Stomach (tissue), 19 donors: ENCODE measurements at places on chromosomes 7 and 10. TPM values are rescaled to one million over a fixed set of nuclear protein-coding genes. Genes with fewer than 3 reads are reported as not detected.

- DNase-seq, result no peak
Observed at GRCh38 chr7:79185605-79186004, 267.9 kb downstream of the MAGI2 start.

DNA sequence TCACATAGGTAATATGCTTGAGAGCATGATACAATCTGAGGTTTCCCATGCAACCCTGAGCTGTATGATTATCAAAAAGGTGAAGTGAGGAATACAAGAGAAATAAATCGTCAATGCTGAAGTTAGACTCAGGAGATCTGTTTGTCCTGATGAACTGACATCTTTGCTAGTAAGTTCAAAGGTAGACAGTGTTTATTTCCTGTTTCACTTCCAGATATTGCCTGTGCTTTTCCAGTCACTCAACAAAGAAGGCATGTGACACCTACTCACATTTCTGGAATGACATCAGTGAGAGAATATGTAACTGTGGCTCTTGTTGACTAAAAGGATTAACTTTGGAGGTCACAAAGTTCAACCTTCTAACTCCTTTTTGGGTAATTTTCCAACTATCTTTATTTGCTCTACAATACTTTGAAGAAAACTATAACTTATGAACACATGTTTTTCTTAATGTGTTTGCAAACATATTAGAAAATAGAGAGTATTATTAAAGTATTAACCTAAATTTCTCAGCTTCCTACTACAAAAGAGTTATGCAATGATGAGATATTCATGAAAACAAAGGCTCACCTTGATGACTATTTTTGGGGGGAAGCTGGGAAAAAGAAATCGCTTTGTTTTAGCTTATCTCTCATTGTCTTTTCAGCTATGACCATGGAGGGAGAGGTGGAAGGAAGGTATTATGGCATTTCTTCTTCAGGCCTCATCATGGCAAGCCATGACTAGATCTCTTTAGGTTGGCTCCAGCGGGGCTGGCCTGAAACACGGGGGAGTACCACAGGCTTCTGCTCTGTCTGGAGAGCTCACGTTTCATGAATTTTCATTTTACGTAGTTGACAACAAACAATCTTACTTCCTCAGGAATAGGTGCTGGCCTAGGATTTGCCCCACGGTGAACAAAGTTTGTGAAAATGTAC is 214.7 kb upstream of the SLC26A5 start:
- DNase-seq, result peak; percentile 33

GRCh38 chr7:85829817-85830432 is 643.1 kb upstream of the SEMA3D start:
- no peak for DNase-seq

DNA sequence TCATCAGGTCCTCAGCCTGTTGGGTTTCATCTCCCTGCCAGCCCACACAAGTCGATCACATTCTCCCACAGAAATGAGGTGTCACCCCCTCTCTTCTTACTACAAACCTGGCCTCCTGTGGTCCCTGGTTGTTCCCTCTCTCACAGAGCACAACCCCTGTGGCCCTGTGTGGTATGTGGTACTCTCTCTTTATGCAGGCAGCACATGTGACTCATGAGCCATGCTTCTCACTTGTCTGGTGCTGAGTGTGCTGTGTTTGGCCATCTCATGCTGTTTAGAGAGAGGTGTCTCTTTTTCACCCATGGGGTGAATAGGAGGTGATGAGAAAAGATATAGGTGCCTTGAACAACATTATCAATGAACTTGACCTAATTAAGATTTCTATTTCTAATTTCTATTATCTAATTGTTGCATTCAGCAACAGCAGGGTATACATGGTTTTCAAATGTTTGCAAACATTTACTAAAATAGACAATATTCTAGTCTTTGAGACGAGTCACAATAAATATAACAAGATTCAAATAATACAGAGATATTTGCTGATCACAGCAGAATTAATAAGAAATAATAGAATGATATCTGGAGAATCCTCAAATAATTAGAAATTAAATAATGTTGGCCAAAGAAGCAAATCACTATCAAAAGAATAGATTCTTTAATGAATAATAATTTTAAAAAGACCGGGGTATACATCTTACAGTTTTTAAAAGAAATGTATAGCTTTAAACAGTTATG is 633.8 kb upstream of the IGFBP3 start:
- DNase-seq, result no peak

DNA sequence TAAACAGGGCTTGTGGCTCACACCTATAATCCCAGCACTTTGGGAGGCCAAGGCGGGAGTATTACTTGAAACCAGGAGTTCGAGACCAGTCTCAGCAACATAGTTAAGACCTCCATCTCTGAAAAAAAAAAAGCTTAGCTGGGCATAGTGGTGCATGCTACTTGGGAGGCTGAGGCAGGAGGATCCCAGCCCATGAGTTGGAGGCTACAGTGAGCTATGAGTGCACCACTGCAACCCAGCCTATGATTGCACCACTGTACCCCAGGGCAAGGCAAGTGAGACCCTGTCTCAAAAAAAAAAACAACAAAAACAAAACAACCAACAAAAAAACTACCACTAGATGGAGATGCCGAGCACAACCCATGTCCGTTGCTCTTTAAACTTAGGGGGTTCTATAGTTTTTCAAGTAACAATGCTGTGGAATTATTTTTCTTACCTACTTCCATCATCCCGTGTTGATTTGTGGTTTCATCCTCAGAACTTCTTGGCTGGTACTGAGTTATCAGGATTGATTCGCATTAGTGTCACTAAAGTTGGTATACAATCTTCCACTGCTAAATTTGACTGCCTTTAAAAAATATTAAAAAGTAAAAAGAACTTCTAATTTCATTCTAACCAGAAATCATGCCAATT is 12.2 kb upstream of the REPIN1 start:
- no peak for DNase-seq

DNA sequence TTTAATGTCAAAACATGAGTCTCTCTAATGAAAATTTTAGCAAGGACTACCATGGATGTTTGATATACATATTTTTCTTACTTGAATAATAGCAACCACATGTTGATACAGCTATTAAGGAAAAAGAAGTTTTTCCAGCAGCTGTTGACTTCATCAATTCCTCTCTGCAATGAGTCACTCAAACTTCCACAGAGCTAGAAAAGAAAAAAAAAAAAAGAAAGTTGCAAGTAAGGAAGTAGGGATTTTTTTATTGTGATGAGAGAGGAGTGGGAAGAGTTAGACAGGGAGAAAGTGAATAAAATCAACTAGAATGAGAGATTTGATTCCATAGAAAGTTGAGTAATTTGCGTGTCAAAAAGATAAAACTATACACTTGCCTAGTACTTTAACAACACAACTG is 46.2 kb downstream of the CAV1 start:
- DNase-seq, result no peak

DNA sequence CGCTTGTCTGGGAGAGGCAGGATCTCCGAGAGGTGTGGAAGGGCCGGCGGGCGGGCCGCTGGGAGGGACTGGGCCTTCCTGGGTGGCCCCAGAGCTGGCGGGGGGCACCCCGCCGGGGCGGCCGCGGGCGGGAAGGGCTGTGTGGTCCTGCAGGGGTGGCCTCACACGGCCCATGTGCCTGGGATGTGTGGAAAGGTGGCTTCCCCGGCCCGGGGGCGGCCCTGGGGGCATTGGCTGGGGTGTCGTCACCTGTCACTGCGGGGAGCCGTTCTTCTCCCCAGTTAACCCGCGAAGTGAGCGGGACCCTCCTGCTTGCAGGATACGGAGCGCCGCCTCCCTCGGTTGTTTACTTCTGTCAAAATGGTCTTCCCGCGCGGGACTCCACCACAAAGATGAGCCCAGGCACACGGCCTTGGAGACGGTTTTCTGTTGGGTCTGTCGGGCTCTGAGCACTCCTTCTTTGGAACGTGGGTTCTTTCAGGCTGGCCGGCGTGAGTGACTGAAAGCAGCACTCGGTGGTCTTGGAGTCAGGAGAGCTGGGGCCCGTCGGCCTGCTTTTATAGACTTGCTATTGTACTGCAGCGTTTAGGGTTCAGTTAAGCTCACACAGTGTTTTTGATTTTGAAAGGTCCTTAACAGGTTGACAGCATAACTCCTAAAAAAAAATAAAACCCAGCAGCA is 700 bp downstream of the SMC3 start:
- DNase-seq, result peak; percentile 46

DNA sequence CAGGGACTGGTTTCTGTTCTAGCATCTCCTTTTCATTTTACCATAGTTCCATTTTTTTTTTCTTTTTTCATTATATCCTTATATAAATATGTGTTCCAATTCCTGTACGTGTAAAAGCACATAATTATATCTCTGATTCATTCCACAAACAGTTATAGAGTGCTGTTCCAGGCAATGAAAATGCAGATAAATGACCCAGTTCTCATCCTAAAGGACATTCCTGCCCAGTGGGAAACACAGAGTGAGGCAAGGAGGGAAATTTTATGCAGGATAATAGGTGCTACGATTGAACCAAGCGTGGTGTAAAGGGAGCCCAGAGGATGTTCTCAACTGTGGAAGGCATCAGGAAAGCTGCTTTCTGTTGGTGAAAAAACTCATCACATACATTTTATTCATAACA is 408.1 kb downstream of the GATA3 start:
- no peak for DNase-seq

- peak; percentile 49 for DNase-seq
Observed at GRCh38 chr7:128446306-128446705, 9.4 kb upstream of the HILPDA start.

- DNase-seq, result peak; percentile 61
Observed at GRCh38 chr10:30127120-30127541, 67.7 kb upstream of the JCAD start.

DNA sequence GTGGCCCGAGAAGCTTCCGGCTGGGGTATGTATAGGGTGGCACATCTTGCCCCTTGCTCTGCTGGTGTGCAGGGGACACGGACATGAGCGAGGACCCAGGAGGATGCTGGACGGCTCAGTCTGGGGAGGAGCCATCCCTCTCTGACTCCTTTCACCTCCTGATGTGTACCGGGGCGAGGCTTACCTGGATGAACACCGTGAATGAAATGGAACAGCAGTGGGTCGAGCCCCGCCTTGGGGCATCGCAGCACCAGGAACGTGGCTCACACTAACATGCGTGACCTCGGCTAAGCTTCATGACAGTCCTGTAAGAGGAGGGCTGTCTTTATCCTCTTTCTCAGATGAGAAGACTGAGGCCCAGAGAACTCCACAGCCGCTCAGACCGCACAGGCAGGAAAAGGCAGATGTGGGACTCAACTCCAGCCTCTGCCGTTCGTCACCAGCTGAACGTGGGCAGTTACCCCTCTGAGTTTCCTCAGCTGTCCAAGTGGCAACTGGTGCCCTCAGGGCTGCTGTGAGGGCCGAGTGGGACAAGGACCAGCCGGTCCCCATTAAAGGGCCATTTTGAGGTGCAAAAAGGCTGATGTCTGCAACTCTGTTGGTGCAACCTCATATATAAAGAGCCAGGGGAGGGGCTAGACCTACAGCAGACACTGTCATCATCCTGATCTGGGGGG is 54.5 kb downstream of the INSIG1 start:
- DNase-seq, result no peak

DNA sequence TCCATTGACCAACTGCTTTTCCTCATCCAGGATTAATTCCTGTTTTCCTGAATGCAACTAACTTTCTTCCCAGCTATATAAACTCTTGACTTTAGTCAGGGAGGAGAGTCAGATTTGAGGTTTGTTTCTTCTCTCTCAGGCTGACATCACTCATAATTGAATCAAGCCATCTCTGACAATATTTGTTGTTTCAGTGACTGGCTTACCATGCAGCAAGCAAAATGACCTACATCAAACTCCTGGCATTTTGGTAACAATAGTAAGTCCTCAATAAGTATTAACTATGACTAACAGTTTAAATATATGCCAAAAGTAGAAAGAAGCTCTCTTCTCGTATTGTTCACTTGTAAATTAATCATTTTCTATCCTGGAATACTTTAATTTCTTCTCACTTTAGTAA is 625.7 kb upstream of the KCND2 start:
- DNase-seq, result no peak

GRCh38 chr10:23047201-23048050 is 48.0 kb upstream of the MSRB2 start:
- DNase-seq, result no peak

- no peak for DNase-seq
Observed at GRCh38 chr7:131836733-131837132, 280.3 kb upstream of the PODXL start.

- DNase-seq, result no peak
Observed at GRCh38 chr7:98969386-98969785, 91.1 kb downstream of the TRRAP start.

DNA sequence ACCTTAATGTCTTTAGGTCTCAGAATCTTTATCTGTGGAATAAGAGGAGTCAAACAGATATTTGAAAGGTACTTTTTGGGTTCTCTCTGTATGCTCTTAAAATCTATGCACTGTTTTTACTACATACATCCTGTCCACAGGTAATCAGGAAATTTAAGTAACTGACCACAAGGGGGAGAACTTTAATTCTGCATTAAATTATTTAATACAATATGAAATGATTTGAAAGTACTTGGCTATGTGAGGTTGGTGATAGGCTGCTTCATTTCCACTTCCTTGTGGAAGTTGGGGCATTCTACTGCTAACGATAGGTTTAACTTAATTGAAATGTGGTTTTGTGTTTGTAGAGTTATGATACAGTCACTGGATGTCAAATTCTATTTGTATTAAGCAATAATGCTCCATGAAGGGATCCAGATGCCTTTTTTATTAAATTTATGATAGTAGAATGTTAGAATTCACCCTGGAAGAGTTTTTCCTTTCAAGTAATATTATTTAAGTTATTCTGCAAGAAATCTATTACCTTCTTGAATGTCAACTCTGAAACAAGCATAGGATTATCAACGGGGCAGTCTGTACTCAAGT is 6.0 kb downstream of the TEX47 start:
- DNase-seq, result no peak

GRCh38 chr7:78014401-78014800 is 215.8 kb downstream of the PHTF2 start:
- no peak for DNase-seq

DNA sequence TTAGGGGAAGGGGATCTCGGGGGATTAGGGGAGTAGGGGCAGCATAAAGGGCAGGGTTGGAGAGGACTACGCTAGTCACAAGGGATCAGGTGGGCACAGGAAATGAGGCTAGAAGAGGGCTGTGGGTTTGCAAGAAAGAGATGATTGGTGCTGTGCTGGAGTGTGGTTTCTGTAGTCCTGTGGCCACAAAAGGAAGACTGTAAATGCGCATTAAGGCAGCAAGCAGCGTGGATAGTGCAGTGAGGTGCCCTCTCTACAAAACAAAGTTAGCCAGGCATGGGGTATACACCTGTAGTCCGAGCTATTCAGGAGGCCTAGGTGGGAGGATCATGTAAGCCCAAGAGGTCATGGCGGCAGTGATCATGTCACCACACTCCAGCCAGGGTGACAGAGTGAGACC is 212.1 kb downstream of the MLLT10 start:
- no peak for DNase-seq

- DNase-seq, result no peak
Observed at GRCh38 chr7:38679419-38679818, 48.2 kb upstream of the AMPH start.

Gene XRCC2
- 0.58 TPM for total RNA-seq

Gene GJD4
- not detected for total RNA-seq

Gene MKX
- 24.1 TPM for total RNA-seq

Gene CPA1
- not detected for total RNA-seq

Gene ZSCAN21
- 48.4 TPM for total RNA-seq

Gene CCL24
- 9.1 TPM for total RNA-seq
